Stimulated activated CD8-positive, alpha-beta memory T cell treated with anti-CD3 and anti-CD28 coated beads, Interleukin-2, amount 100 ng/mL, for 48 hours (primary cell): ENCODE measurements at places on chromosomes 1 and 21.

GRCh38 chr1:143497374-143497747 lies 474.4 kb downstream of the FAM72C start:
- no peak for DNase-seq

GRCh38 chr1:180921891-180922630 lies 9.4 kb downstream of the KIAA1614 start:
- no peak for DNase-seq

DNA sequence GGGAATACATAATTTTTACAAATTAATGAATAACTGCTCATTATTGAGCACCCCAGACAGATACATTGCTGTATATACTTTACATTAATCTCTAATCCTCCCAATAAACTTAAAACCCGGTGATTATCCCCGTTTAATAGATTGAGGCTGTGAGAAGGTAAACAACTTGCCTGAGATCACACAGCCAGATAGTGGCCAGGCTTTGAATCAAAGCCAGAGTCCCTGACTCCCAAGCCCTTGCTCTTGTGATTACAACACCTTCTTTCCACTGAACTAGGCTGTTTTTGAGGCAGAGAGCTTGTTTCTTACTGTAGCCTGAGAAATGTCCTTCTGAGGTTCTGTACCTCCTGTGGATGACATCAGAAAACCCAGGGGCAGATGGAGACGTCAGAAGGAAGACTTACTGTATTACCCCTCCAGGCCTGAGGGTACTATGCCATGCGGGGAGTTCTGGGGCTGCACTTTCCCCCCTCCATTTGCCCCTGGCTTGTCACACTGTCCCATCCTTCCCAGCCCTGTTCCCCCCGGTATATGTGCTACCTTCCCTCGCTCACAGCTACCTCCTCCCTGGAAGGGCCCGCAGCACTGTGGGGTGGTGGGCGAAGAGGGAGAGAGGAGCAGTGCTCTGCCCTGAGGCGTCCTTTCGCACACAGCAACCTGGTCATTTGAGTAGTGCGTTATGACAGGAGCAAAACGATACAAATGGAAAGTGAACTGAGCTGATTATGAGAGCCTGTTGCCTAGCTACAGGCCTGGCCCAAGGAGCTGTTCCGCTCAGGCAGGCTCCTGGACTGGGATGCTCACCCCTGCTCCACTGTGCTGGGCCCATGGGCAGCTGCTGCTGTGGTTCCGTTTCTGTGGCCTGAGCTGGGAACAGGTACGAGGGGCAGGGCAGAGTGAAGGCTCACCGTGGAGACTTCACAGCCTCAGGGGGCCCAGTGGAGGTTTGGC lies 4.6 kb downstream of the KCNC4 start:
- no peak for DNase-seq

DNA sequence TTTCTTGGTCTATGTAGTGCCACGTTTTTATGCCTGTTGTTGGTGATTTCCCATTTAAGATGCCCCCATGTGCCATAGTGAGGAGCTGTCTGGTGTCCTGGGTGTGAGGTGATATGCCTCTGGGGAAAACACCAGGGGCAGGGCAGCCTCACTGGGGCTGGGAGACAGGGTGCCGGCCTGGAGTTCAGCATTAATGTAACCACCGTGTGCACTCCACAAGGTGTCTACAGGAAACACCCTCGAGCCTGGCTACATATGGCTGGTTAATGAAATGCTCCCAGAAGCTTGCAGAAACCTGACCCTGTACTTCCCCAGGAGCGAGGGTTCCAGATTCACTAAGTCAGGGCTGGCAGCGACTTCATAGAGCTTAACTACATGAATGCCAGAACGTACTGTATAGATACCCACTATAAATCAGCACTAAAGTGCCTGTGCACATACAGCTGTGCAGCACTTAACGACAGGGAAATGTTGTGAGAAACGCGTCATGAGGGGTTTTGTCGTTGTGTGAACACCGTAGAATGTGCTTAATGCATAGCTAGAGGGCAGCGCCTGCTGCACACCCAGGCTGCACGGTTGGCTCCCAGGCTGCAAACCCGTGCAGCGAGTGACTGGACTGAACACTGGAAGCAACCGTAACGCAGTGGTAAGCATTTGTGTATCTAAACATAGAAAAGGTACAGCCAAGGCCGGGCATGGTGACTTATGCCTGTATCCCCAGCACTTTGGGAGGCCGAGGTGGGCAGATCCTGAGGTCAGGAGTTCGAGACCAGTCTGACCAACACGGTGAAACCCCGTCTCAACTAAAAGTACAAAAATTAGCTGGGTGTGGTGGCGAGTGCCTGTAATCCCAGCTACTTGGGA lies 10.4 kb downstream of the TFF2 start:
- DNase-seq = no peak

- DNase-seq = no peak
Measured at GRCh38 chr21:41366522-41367151, 4.8 kb downstream of the MX2 start.

DNA sequence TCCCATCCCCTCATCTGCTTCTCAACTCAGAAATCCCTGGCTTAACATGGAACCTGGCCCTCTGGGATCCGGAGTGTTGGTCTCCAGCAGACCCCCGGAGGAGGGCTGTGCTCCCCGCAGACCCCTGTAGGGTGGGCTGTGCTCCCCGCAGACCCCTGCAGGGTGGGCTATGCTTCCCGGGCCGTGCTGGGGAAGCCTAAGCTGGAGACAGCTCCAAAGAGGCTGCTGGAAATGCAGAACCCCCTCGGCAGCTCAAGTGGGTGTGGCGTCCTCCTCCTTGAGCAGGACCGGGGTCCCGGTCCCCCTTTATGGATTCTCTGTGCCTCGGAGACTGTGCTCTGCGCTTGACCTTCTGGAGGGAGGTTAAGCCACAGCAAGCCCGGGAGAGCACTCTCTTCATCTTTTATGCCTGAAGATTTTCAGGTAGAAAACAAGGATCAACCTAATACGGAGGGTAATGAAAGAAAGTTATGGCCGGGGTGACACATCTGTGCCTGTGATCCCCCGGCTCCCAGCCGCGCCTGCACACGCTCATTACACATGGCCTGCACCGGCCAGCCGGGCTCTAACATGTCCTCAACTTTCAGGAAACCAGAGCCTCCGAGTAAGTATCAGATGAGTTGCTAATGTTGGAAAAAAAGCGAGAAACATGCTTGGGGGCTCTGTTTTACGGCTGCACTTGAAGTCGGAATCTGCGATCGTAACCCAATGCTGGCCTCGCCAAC lies 87.7 kb upstream of the ACTRT2 start:
- DNase-seq = no peak

- no peak for DNase-seq
Measured at GRCh38 chr1:74504125-74504932, 8.1 kb downstream of the LRRC53 start.

GRCh38 chr1:183883623-183884022 lies 78.7 kb downstream of the RGL1 start:
- no peak for DNase-seq

DNA sequence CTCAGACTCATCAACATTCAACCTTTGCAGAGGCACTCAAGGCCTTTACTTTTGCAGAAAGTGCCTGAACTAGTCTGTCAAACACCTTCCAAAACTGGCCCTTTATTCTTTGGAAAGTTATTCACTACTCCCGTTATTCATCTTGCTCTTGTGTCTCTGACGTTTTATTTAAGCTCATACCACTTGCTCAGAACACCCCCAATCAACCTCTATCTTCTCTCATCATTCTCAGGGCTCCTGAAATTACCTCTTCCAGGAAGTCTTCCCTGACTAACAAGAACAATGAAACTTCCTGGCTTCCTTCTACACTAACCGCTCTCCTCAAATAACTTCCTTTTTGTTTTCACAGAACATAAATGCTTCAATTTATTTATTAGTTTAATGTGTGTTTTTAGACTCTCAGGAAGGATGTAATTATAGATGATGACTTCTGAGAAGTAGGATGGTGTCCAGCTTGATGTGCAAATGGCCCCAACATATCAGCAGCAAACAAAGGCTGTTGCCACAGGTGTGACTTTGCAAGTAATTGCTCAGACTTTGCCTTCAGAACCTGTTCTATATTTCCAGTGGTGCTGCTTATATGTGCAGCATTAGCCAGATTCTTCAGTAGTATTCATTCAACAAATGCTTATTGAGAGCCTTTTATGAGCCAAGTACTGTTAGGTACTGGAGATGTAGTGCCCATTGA lies 22.8 kb upstream of the BATF3 start:
- no peak for DNase-seq

DNA sequence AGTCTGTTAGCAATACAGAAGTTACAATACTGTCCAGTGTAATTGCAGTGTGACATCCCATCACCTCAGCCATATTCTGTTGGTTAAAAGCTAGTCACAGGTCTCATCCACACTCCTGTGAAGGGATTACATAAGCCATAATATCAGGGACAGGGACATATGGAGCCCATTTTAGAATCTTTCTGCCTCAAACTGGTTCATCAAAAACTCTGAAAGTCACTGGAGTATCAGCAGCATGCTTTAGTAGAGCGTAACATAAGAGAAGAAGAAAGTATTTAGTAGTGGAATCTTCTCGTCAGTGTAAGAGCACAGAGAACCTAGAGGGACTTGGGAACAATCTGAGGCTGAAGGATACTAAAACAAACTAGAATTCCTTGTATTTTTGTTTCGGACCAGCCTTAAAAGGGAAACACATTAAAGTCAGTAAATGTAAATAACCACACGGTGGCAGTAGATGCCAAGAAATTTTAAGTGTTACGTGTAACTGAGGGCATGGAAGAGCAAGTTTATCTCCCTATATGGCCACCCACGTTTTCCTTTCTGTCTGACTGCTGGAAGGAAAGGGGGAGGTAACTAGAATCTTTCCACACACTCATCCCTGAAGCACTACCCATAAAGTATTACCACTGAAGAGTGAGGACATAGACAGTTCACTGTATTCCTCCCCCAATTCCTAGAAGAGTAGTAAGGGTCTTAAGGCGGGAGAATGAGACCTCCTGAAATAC lies 41.6 kb upstream of the AGL start:
- no peak for DNase-seq

DNA sequence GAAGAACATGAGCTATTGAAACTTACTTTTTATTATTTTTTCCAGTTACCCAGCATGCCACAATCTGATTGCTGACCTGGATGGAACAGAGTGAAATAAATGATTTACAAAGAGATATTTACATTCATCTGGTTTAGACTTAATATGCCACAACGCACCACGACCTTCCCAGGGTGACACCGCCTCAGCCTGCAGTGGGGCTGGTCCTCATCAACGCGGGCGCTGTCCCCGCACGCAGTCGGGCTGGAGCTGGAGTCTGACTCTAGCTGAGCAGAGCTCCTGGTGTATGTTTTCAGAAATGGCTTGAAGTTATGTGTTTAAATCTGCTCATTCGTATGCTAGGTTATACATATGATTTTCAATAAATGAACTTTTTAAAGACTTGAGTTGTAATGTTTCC lies 243.9 kb downstream of the SDCCAG8 start:
- no peak for DNase-seq

- peak; percentile 12 for DNase-seq
Measured at GRCh38 chr1:23436520-23437354, 12.2 kb upstream of the TCEA3 start.

DNA sequence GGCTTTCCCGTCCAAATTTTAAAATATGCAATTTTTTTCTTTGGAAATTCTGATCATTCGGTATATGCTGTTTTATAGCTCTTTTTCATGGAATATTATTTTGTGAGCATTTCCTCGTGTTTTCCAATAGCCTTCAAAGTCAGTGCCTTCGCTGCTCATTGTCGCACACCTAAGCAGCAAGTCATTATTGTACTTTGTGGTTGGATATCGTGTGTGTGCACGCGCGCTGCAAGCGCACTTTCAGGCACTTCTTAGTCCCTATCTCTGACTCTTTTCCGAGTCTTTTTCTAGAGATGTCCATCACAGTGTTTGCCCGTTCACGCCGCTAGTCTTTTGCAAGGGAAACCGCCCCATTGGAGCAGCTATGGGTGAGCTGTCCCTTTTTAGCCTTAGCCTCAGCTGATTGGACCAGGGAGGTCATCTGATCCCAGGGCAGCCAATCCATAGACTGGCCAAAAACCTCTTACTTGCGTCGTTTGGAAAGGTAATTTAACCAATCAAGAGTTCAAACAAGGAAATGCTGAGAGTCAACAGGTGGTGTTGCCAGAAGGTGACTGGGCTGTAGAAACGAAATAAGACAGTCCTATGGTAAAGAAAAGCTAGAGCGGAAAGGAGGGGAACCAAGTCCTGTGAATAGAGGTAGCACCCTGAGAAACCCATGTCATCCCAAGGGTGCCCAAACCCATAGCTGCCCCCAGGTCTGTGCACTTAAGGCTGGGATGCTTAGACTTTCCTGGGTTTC lies 710 bp upstream of the HYI start:
- DNase-seq = peak; percentile 41

GRCh38 chr1:72568113-72568512 lies 285.8 kb upstream of the NEGR1 start:
- no peak for DNase-seq
